RCC 7860 (cell line): ENCODE measurements at places on chromosomes 16 and 17.

- DNase-seq = no peak
Observed at GRCh38 chr17:14871921-14872320, 393.2 kb downstream of the PMP22 start.

DNA sequence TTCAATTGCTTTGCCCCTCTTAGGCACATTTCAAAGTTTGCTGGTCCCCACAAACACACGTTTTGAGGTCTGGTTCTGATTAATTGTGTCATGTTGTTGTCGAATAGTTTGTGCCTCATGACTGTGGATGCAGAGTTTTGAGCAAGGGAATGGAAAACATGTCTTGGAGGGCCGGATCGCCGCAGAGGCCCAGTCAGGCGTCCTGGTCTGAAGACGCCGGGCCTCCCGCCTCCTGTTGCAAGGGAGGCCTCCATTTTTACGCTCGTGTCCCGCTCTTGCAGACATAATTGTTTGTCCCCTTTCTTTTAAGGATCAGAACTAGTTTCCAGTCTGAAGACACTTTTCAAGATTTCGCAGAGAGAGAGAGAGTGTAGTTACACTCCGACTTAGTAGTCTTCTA is 3.2 kb downstream of the NTN1 start:
- no peak for DNase-seq

- peak; percentile 56 for DNase-seq
Observed at GRCh38 chr17:68383443-68384321, 73.6 kb downstream of the WIPI1 start.

- DNase-seq = peak; percentile 71
Observed at GRCh38 chr16:15548482-15548891, 94.5 kb downstream of the MARF1 start.
